Osteoblast (primary cell): ENCODE measurements at places on chromosomes 12 and 14. TPM values are rescaled to one million over a fixed set of nuclear protein-coding genes. Genes with fewer than 3 reads are reported as not detected.

The FOXA1 gene
- 0.36 TPM in 1 of 2 replicates, not detected in the other for total RNA-seq

The ADAM21 gene
- under 0.01 TPM in 1 of 2 replicates, not detected in the other for total RNA-seq

The RGS6 gene
- not detected in 2 replicates for total RNA-seq

The IQSEC3 gene
- total RNA-seq, result 0.36 TPM in 1 of 2 replicates, not detected in the other

The WNT1 gene
- total RNA-seq, result not detected in 2 replicates

The ETFBKMT gene
- total RNA-seq, result 3.8 and 4.7 TPM in 2 replicates

The CIT gene
- 8.8 and 10.1 TPM in 2 replicates for total RNA-seq

The SIX1 gene
- 18.1 and 21.5 TPM in 2 replicates for total RNA-seq
